Esophagus muscularis mucosa (tissue), 4 donors: ENCODE measurements at places on chromosomes 7 and 10.
A peak's percentile ranks its signal among the peaks of the same experiment; 100 is the strongest.

DNA sequence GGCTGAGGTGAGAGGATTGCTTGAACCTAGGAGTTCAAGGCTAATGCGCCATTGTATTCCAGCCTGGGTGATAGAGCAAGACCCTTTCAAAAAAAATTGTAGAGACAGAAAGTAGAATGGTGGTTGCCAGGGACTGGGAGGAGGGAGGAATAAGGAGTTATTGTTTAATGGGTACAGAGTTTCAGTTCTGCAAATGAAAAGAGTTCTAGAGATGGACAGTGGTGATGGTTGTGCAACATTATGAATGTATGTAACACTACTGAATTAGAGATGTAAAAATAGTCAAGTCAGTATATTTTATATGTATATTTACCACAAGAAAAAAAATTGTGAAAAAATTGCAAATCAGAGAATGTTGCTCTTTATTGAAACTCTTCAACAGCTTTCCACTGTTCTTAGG is 266.5 kb upstream of the NPY start:
- no peak for DNase-seq

DNA sequence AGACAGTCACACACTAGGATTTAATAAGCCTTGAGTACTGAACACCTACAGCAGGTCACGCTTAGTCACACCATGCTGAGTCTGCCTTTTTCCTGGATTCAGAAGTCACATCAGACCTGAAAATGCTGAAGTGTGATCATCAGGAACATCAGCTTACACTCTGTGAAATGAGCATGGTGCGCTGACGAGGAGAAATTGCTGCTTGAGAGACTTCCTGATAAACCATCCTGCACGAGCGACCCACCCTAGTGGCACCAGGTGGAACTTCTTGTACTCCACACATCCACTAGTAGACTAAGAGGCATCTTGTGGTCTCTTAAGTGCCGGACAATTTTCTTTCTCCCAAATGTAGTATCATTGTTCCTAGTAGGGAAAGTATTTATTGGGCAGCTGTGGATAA is 51.8 kb upstream of the MRLN start:
- no peak for DNase-seq

DNA sequence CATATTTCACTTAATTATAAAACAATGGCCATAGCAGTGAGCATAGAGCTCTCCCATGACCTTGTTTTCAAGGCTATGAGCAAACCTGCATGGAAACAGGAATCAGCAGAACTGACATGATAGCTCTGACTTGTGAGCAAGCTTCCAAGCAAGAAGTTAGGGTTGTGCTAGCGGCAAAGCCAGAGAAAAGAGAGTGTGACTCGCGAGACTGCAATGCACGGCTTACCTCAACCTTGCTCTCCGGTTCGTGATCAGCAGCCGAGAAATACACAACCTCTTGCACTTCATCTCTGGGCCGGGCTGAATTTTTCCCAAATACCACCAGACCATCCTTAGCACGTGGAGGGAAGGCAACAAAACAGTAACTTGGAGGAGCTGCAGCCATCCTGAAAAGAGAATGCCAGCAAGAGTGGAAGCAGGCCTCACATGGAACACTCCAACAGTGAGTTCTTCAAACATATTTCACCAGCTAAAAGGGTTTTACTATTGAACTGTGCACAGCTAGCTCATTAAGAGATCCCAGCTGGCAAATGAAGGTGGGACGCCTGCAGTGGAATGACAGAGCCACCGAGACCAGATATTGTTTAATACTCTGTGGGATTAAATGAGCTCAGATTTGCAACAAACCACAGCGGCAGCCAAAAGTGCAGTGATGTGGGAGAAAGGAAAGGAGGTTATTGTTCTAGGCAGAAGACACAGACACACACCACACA is 20.8 kb downstream of the SCRN1 start:
- no peak for DNase-seq

DNA sequence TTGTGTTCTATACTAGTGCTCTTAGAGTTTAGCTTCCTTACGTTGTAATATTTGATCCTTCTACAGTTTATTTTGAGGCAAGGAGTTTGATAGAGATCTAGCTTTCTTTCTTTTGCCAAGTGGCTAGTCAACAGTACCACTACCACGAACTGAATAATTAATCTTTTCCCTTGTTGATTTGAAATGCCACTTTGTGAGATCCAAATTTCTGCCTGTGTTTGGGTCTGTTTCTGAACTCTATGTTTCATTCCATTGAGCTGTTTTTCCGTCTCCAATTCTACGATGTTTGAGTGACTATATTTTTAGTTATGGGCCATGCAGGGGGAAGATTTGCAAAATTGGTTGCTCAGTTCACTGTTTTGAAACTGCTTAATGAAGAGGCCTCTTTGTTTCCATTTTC is 134.7 kb downstream of the KIAA1217 start:
- no peak for DNase-seq

- DNase-seq, result no peak
These were observed 34.8 kb upstream of the KLF14 start for GRCh38 chr7:130768854-130769253.

GRCh38 chr10:110425684-110426293 is 71.9 kb upstream of the DUSP5 start:
- no peak for DNase-seq

GRCh38 chr7:32062150-32062549 is 8.1 kb downstream of the PDE1C start:
- no peak for DNase-seq

DNA sequence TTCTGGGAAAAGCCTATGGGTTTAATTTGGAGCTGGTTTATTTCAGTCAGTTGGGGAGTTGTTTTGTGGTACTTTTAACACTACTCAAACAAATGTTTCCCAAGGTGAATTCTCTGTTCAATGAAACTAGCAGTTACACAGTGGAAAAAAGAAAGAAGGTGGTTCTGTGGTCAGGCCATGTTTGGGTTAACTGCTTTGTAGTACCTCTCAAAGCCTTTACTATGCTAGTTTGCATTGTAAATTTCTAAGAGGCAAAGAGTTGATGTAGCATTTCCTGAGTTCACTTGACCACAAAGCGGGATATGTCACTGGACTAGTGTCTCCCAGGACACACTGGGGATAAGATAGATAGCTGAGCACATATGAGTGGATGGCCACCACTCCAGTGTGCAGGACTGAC is 145.4 kb downstream of the KIF20B start:
- no peak for DNase-seq

DNA sequence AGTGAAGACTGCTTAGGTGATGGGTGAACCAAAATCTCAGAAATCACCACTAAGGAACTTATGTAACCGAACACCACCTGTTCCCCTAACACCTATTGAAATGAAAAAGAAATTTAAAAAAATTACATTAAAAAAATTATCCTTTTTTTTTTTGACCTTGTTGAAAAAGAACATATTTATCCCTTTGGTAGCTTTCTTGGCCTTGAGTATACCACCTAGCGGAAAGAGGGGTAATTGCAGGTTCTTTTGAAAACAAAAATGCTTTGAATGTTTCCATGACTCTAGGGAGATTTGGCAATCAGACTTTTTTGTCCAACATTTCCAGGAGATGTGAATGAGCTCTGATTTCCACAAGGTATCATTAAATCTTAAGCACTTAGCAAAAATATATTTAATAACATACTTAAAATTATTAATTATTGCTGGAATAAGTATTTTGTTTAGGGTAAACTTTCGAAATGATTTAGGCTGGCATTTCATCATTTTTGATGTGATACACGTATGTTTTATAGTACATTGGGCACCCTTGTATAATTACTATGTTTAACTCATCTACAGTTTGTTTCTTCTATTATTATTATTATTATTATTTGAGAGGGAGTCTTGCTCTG is 47.0 kb upstream of the ELMO1 start:
- DNase-seq, result no peak

GRCh38 chr10:119281581-119282071 is 74.3 kb downstream of the GRK5 start:
- DNase-seq, result no peak

- no peak for DNase-seq
These were observed 14.6 kb upstream of the AZGP1 start for GRCh38 chr7:99990460-99990852.

- no peak for DNase-seq
These were observed 5.2 kb downstream of the CPED1 start for GRCh38 chr7:120993553-120994191.

- no peak for DNase-seq
These were observed 35.2 kb downstream of the OR13A1 start for GRCh38 chr10:45280113-45280760.

- no peak for DNase-seq
These were observed 149.9 kb upstream of the ITGB1 start for GRCh38 chr10:33107953-33108352.

DNA sequence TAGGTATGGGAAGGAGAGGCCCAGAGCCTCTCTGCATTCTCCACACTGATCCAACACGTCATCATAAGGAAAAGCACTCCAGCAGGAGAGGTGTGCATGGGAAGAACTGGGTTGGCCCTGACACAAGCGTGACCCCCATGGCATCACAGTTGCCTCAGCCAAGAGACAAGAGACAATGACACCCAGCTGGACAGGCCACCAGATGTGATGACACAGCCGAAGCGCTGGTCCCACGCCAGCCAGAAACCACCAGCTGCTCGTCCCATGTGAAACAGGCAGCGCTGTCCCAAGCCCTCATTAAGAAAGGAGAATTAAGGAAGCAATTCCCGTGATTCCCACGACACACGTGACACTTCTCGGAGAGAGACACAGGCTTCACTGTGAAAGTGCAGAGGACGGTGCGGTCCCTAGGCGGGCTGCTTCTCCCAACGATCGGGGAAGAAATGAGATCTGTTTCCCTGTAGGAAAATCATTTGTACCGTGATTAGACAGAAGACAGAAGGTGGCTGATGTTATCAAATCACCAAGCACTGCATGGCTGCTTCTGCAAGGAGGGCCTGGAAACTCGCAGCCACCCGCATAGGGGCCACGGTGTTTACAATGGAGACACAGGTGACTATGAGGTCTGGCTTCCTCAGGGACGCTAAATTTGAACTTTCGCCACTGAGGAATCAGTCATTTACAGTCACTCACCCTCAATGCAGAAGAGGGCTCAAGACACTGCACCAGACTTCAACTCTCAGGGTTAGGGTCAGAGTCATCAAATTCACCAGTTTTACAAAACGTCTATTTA is 74.5 kb downstream of the DIP2C start:
- no peak for DNase-seq

DNA sequence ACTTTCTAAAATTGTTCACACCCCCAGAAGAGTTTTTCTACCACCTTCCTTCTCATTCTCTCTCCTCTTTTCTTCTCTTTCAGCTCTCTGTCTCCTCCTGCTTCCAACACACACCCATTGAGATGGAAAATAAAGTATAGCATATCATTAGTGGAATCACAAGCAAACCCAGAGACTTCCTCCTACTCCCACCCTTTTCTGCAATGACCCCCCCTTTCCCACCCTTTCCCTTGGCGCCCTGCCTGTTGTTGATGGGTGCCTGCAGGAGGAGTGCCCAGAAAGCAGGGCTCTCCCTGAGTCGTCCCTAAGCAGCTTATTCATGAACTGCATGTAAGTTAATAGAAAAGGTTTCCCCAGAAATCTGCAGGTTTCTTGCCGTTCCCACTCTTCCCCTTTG is 300.0 kb downstream of the PLXNA4 start:
- no peak for DNase-seq

DNA sequence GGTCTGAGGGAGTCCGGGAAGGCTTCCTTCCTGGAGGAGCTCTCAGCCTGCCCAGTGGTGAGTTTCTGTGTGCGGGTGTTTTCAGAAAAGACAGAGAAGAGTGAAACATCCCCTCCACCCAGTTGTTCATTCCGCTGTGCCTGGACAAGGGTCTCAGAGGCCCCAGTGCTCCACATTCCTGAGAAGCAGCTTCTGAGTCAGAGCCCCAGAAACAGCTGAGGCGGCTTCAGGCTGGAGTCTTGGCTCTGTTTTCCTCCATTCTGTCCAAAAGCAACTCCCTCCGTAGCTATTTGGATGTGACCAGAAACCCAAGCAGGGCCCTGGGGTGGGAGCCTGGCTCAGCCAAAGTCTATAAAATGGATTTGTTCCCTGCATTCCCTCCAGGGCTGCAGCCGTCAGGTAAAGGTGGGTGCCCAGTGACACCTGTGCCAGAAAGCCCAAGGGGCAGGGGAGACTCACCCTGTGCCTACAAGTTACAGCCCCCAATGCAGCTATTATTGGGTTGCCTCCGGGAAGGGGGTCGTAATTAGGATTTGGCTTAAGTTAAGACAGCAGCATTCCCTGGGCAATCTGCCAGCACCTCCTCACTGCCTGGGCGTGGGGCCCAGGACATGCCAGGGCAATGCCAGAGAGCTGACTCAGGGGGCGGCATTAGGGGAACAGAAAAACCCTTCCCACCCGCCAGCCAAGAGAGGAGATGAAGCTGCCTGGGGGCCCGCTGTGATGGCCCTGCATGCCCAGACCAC is 13.1 kb upstream of the CAMK2G start:
- peak; percentile 93 for DNase-seq

GRCh38 chr7:91801331-91801983 is 79.0 kb downstream of the MTERF1 start:
- no peak for DNase-seq

DNA sequence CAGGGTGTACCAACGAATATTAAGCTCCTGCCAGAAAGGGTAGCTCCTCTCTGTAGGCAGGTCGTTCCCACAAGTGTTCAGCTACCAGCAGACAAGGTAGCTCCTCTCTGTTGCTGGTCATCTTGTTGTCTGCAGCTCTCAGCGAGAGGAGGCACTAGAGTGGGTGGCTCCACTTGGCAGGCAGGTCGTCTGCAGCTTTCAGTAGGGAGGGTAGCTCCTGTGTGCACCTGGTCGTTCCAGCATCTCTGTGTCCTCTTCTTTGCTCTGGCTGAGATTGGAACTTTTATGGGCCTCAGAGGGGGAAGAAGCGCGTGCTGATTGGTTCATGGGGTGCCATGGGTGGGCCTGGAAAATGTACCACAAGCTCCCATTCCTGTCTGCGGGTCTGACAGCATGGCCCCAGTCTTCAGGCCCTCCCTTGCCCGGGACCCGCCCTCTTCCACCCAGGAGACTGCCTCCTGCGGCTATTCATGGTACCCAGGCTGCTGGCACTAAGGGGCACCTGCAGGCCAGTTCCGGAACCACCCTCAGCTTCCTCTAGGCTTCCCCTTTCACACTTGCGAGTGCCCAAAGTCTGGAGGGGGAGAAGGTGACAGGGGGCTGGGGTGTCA is 63.9 kb upstream of the CACNA2D1 start:
- no peak for DNase-seq

- no peak for DNase-seq
These were observed 31.6 kb downstream of the TMEM120A start for GRCh38 chr7:75962607-75963380.

GRCh38 chr7:79282070-79282694 is 171.3 kb downstream of the MAGI2 start:
- no peak for DNase-seq

GRCh38 chr7:85054306-85054705 is 132.6 kb downstream of the SEMA3D start:
- no peak for DNase-seq

- no peak for DNase-seq
These were observed 358.1 kb downstream of the CRPPA start for GRCh38 chr7:16063221-16063620.

DNA sequence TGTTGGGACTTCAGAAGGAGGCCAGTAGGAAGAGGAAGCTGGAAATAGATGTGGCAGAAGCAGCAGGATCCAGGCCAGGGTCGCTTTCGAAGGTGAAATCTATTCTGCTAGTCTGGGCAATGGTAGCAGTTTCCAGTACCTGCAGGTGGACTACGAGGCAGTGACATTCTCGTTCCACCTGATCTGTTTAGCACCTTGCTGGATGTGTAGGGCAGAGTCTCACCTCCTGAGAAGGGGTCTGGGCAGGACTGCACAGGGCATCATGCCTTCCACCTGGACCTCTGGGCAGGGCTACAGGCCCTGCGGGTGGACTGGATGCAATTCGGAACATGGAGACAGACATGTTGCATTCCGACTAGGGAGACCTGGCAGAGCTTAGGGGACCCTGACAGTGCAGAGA is 254.8 kb upstream of the ZNF32 start:
- peak; percentile 84 for DNase-seq

- DNase-seq, result peak; percentile 90
These were observed 24.7 kb downstream of the AOC1 start for GRCh38 chr7:150876817-150877526.
